ENCODE measurements at places on chromosomes 5 and 9.

DNA sequence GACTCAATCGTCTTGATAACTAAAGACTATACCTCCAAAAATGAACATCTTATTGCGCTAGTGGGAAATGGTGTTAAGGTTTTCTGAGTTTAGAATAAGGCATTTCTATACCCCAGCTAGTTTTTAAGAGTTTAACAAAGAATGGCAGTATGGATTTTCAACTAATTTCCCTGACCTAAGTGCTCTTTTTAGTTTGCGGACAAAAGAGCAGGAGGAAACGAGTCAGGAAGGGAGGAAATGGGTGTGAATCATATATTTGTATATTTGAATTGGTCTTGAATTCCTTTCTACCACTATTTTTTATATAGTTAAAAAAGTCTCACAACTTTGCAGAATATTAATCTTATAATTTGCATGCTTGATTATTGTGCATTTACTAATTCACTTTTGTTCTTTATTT, 516.3 kb upstream of the ZNF608 start:
- no peak for DNase-seq

- no peak for DNase-seq
Observed at GRCh38 chr9:122056484-122056883, 36.6 kb downstream of the TTLL11 start.

- DNase-seq, result no peak
Observed at GRCh38 chr5:88678770-88679381, 204.1 kb downstream of the MEF2C start.

GRCh38 chr9:35910613-35911359, 1.5 kb downstream of the SPAAR start:
- peak; percentile 40 for DNase-seq

DNA sequence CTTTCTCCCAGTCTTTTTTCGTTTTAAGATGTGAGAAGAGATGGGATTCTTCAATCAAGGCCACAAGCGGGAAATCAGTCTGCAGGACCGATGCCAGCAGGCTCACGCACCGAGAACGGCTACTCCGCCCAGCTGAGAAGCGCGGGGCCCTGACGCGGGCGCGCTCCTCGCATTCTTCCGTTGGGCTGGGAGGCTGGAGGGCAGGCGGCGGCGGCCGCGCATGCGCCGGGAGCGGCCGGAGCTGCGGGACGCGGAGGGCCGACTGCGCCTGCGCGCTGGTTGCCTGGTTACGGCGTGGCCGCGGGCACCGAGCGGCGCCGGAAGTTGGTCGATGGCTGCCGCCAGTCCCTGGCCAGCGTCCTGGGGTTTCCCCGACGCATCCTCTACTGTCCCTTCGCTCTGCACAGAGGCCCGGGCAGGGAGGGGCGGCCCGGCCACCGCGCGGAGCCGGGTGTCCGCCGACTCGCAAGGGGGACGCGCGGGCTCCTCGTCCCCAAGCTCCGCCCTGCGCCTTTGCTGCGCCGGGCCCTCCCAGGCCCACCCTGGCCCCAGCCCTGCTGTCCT, 831 bp upstream of the SEC16A start:
- peak; percentile 97 for DNase-seq

- DNase-seq, result no peak
Observed at GRCh38 chr5:5784101-5784500, 361.6 kb downstream of the ICE1 start.

DNA sequence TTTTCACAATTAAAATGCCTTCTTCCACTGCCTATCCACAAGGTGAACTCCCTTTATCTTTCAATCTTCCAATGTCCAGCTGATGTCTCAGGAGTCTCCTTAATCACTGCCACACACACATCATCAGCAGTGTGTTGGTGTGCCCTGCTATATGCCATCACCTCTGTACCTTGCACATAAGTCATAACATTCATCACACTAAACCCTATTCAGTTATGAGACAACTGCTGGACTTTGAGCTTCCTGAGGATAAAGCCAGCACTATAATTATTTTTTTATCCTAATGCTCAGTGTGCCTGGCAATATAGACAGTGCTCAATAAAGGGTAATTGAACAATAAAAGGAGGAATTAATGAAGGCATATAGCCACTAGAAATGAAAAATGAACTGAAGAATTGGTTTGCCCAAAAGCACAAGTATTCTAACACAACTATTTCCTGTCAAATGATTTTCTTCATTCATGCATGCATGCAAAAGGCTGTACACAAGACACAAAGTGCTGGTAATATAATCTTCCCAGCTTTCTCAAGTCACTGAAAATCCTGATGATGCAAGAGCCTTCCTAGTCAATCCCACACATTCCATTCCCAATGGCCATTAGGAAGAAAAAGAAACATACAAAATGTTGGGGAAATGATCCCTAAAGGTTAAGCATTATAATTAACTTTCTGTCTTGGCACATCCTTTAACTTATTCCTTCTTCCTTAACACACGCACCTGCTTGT, 32.4 kb downstream of the LPAR1 start:
- no peak for DNase-seq

- DNase-seq, result peak; percentile 76
Observed at GRCh38 chr9:127214421-127215267, 49.9 kb upstream of the GARNL3 start.

DNA sequence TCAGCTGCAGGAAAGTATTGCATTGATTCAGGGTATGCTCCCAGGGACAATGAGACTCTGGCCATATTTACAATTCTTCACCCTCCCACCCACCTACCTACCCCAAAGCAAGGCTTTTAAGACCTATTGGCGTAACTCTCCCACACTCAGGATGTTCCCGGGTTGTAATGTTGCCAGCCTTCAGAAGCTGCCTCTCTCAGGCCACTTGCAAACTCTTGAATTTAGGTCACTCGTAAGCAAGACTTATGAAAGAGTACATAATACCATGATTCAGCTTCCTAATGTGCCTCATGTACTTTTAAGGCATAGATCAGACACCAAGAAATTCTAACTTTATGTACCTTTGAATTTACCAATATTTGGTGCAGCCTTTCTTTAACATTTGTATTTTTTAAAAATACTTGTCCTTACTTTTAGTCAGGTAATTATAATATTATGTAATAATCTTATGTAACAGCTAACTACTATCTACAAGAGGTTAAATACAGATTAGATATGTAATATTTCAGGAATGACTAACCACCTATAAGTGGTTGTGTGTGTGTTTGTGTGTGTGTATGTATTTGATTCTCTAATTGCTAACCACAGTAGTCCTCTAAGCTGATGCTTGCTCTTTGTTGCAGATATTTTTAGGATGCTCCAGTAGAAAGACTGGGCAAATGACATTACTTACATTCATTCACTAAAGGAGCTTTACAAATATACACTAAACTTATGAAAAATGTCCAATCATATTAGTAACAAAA, 630.5 kb upstream of the MEF2C start:
- no peak for DNase-seq

GRCh38 chr5:148382961-148383360, 797 bp upstream of the FBXO38 start:
- no peak for DNase-seq

- DNase-seq, result no peak
Observed at GRCh38 chr5:124330595-124331220, 415.7 kb downstream of the ZNF608 start.
